ENCODE measurements at places on chromosomes 2 and 18. TPM values are rescaled to one million over a fixed set of nuclear protein-coding genes. Genes with fewer than 3 reads are reported as not detected.

The TPRKB gene
- 29.9 TPM for total RNA-seq

The PUS10 gene
- total RNA-seq: 2.7 TPM

The SGPP2 gene
- not detected for total RNA-seq

The FTCDNL1 gene
- total RNA-seq: 3.2 TPM

All from pericardium fibroblast (primary cell).